Fibroblast of lung (primary cell): ENCODE measurements at places on chromosomes 13 and 19. TPM values are rescaled to one million over a fixed set of nuclear protein-coding genes. Genes with fewer than 3 reads are reported as not detected.

SMIM17 gene
- total RNA-seq, result under 0.01 and 0.33 TPM in 2 replicates

CPB2 gene
- not detected in 2 replicates for total RNA-seq

- DNase-seq, result no peak
- no peaks in the 10 kb centered on the region for H3K4me1 ChIP-seq
- H3K27me3 ChIP-seq, result no peaks in the 10 kb centered on the region
- H3K4me3 ChIP-seq, result no peak overlapping the region
These were observed 355.1 kb downstream of the LIG4 start for GRCh38 chr13:107860284-107860683.

PBX4 gene
- total RNA-seq, result 1.5 and 1.7 TPM in 2 replicates

DNA sequence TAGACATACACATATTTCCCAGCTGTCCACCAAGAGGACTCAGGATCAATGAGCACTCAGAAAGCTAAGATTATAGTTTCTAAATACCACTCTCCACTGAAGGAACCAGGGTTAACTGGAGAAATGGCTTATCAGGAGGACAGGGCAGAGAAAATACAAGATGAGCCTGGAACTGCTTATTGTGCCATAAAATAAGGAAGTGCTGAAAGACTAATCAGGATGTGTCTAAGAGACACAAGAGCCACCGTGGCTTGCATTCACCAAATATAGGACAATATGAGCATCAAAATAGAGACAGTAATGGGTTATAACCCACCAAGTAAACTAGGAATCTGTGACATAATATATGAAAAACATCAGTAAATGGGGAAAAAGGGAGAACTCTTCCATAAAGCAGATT, 32.8 kb downstream of the KLF12 start:
- H3K27ac ChIP-seq, result no peak overlapping the region
- no peak for DNase-seq
- no peaks in the 10 kb centered on the region for H3K4me1 ChIP-seq
- no peaks in the 10 kb centered on the region for H3K27me3 ChIP-seq
- H3K36me3 ChIP-seq, result no peaks in the 10 kb centered on the region
- H3K4me3 ChIP-seq, result no peak overlapping the region

IRGC gene
- not detected in 2 replicates for total RNA-seq

OR7C1 gene
- total RNA-seq, result not detected in 2 replicates

DNA sequence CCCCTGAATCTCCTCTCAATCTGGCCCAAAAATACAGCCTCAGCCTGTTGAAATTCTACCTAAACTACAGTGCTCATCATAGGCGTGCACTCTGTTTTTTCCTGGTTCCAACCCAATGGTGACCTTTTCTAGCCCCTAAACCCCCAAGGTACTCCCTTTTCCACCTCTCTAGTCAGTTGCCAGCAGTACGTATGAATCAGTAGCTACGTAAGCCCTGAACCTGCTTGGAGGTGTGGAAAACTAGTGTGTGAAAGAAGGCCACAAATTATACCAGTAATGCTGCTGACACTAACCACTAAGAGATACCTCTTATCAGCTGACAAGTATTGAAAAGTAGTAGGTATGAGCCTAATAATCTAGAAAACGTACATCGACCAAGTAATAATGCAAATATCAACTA, 60.9 kb downstream of the FOXO1 start:
- no peak for DNase-seq
- no peaks in the 10 kb centered on the region for H3K27me3 ChIP-seq
- H3K27ac ChIP-seq, result no peak overlapping the region
- H3K4me1 ChIP-seq, result no peaks in the 10 kb centered on the region
- no peaks in the 10 kb centered on the region for H3K36me3 ChIP-seq

B3GNT3 gene
- total RNA-seq, result not detected in 2 replicates

DNA sequence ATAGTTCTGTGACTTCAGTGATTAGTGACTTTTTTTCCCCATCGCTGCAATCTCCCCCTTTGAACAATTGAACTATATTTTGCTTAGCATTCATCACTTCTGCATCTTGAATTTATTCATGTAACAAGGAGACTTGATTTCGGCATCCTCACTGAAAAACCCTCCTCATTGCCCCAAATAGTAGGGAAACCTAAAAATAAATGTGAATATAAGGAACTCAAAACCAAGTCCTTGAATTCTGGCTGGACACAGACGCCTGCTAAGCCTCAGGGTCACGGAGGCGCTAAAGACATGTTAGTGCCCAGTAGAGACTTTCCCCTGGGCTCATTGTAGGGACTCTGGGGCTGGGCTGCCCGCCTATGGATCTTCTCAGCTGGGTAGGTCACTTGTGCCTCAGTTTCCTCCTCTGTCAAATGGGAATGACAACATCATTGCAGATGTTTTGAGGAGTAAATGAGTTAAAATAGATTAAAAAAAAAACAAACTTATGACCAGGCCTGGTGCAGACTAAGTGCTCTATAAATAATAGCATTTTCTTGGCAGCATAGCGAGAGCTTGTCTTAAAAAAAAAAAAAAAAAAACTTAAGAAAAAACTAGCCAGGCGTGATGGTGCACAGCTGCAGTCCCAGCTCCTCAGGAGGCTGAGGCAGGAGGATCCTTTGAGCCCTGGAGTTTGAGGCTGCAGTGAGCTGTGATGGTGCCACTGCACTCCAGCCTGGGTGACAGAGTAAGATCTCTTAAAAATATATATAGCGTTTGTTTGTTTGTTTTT, 1.8 kb upstream of the ADGRE5 start:
- H3K27me3 ChIP-seq, result no peaks in the 10 kb centered on the region
- H3K36me3 ChIP-seq, result no peaks in the 10 kb centered on the region
- H3K4me1 ChIP-seq, result peaks cover 16% of the 10 kb centered on the region
- H3K4me3 ChIP-seq, result no peak overlapping the region
- H3K27ac ChIP-seq, result no peak overlapping the region
- DNase-seq, result peak; percentile 54

- H3K4me1 ChIP-seq, result no peaks in the 10 kb centered on the region
- no peak overlapping the region for H3K4me3 ChIP-seq
- H3K27ac ChIP-seq, result no peak overlapping the region
- no peak for DNase-seq
These were observed 1295.1 kb upstream of the PCDH20 start for GRCh38 chr13:62710787-62711186.

KL gene
- under 0.01 and 0.17 TPM in 2 replicates for total RNA-seq

- no peak overlapping the region for H3K27ac ChIP-seq
- H3K4me1 ChIP-seq, result no peaks in the 10 kb centered on the region
- no peaks in the 10 kb centered on the region for H3K36me3 ChIP-seq
- H3K27me3 ChIP-seq, result peaks cover 5% of the 10 kb centered on the region
- DNase-seq, result no peak
- no peak overlapping the region for H3K4me3 ChIP-seq
These were observed 168.6 kb downstream of the LACC1 start for GRCh38 chr13:44048326-44048725.

DNA sequence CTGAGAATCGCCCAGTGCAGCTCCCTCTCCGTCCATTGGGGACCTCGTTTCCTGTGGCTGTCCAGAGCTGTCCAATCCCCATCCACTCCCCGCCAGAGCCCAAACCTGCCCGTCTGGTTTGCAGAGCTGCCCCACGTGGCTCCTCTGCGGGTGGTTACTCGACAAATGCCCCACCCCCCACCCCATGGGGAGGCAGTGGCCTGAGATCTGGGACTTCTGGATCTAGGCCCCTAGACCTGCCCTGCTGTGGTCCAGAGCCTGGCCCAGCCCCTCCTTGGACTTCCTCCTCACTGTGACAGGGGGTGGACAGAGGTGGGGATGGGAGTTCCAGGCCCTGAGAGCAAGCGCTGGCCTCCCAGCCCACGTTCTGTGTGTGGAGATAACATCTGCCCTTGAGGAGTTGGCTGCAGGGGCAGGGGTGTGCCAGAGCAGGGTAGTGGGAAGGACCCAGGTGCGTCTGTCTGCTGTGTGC, 29.1 kb downstream of the PAK4 start:
- no peaks in the 10 kb centered on the region for H3K4me1 ChIP-seq
- no peak overlapping the region for H3K27ac ChIP-seq
- no peak overlapping the region for H3K4me3 ChIP-seq
- no peaks in the 10 kb centered on the region for H3K36me3 ChIP-seq
- H3K27me3 ChIP-seq, result no peaks in the 10 kb centered on the region

DNA sequence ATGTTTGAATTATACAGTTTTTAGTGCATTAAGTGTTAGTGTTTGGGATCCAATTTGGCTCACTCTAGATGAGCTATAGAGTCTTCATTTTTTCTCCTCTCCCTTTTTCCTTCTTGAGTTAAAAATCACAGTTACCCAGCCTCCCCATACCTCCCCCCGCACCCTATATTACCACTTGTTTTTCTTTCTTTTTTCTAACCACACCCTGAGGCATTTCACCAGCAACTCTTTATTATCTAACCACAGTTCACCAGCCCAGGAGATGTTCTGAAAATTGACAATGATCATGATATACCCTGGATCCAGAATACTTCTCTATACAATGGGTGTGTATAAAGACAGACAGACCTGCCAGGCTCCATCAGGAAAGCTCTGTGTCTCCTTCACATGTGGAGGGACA, 86.5 kb upstream of the UBL3 start:
- no peak overlapping the region for H3K27ac ChIP-seq
- no peak overlapping the region for H3K4me3 ChIP-seq
- H3K36me3 ChIP-seq, result no peaks in the 10 kb centered on the region
- H3K4me1 ChIP-seq, result no peaks in the 10 kb centered on the region

- peak overlapping the region; percentile 17 for H3K27ac ChIP-seq
- H3K4me1 ChIP-seq, result peaks cover 3% of the 10 kb centered on the region
- H3K27me3 ChIP-seq, result no peaks in the 10 kb centered on the region
- H3K36me3 ChIP-seq, result no peaks in the 10 kb centered on the region
These were observed 757 bp upstream of the LMNB2 start for GRCh38 chr19:2457394-2458037.

DNA sequence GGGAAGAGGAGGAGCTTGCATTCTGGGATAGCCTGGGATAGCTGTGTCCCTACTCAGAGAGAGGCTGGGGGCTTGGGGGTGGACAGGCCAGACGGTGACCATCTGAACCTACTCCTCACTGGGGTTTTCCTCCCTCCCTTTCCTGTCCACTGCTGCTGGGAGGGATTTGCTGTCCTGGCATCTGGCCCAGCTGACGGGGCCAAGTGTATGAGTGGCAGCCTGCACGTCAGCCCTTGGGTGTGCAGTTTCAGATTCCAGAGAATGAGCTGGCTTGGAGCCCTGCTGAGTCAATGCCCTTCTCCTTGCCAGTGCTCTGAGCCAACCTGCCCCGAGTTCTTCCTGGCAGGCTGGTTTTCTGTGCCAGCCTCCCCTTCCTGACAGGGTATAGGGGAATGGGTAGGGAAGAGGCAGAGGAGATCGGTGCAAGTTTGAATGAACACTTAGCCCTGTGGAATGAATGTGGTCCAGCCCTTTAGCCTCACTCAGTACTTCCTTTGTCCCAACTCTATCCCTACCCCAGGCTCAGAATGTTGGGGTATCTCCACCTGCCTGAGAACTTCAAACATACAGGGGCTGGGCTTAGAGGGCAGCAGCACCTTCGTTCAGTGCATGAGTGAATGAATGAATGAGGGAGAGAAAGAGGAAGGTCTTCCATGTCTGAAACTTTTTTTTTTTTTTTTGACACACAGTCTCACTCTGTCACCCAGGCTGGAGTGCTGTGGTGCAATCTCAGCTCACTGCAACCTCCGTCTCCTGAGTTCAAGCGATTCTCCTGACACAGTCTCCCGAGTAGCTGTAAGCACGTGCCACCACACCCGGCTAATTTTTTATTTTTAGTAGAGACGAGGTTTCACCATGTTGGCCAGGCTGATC, 1.8 kb upstream of the ANGPTL4 start:
- H3K27ac ChIP-seq, result peak overlapping the region; percentile 81
- H3K4me1 ChIP-seq, result peaks cover 15% of the 10 kb centered on the region
- no peaks in the 10 kb centered on the region for H3K27me3 ChIP-seq
- no peak overlapping the region for H3K4me3 ChIP-seq
- no peaks in the 10 kb centered on the region for H3K36me3 ChIP-seq

DNA sequence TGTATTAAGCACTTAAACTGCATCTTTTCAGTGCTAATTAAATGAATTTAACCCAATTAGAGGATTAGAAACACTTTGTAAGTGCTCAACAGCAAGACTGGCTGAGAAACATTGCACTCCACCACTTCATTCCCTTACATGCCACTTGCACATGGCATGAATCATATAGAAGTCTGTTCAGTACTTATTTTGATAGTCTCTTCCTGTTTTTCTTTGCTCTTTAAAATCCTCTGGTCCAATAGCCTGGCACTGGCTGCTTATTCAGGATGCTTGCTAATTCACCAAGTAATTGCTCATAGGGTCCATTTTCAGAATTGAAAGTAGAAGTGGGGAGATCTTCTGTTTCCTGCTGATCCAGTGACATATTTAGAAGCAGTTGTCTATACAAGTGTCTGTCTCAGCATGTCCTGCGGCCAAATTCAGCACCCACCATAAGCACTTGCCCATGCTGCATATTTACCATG, 900.1 kb downstream of the PCDH9 start:
- peak; percentile 22 for DNase-seq
- no peak overlapping the region for H3K4me3 ChIP-seq
- no peak overlapping the region for H3K27ac ChIP-seq
- H3K27me3 ChIP-seq, result no peaks in the 10 kb centered on the region
- H3K4me1 ChIP-seq, result no peaks in the 10 kb centered on the region

GRCh38 chr19:19319732-19320360, 463 bp downstream of the SUGP1 start:
- DNase-seq, result no peak
- H3K4me3 ChIP-seq, result peak overlapping the region; percentile 100
- H3K27me3 ChIP-seq, result no peaks in the 10 kb centered on the region
- H3K27ac ChIP-seq, result peak overlapping the region; percentile 98
- peaks cover 9% of the 10 kb centered on the region for H3K4me1 ChIP-seq

KLC3 gene
- 0.17 TPM in 1 of 2 replicates, not detected in the other for total RNA-seq
